ENCODE measurements at places on chromosomes 16 and 17.

GRCh38 chr17:8823279-8823678 lies 24.1 kb upstream of the MFSD6L start:
- no peak for DNase-seq

GRCh38 chr16:48125888-48126287 lies 29.9 kb downstream of the ABCC12 start:
- DNase-seq = no peak

DNA sequence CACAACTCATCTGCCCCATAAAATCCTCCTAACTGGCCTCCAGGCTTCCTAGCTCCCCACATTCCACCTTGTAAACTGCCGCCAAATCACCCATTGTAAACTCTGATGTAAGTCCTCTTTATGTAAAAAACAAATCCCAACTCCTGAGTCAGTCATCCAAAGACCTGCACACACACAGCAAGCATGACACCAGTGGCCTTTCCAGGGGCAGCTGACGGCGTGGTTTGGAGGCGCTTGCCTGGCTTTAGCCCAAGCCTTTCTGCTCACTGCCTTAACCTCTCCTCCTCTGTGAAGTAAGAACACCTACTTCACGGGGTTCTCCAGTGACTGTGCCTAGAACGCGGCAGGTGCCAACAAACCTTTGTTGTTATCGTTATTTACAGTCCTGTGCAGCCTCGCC lies 14.0 kb downstream of the UBE2O start:
- DNase-seq = no peak

- no peak for DNase-seq
These were observed 28.1 kb downstream of the PMP22 start for GRCh38 chr17:15237106-15237425.

DNA sequence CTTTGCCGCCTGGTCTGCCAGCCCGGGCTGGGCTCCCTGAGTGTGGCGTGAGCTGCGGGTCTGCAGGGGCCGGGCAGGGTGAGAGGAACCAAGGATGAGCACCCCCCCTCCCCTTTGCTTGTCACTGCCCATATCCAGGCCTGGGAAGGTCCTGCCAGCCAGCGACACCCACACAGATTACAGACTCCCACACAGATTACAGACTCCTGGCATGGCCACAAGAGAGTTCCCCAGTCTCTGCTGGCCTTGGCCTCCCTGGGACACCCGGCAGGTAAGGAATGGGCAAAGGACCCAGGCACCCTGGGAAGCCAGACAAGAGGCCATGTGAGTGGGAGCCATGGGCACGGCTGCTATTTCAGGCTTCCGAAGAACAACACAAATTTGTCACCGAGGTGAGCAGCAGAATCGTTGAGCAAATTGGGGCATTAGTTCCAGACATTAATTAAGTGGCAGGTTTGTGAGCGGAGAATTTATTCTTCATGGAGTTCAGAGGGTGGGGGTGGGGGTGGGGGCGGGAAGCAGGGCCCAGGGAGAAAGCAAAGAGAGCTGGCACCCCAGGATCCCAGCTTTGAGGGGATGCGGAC lies 41.4 kb downstream of the SRCIN1 start:
- no peak for DNase-seq

DNA sequence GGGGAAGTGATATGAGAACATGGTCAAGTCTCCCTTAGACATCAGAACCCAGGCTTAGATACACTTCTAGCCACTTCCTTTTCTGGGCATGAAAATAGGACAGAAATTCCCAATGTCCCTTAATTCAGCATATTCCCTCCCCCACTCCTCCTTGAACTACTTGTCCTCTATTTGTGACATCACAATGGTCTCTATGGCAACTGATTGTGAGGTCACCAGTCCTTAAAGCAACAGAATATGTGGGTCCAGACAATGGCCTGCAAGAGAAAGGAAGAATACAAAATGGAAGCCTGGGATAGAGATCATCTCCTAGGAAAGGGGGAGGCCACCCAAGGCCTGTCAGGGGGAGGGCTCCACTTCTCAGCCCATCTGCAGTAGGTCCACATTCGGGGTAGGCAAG lies 6.7 kb upstream of the SEZ6 start:
- no peak for DNase-seq

All from SW480 (cell line).